Heart right ventricle (tissue), 16 donors: ENCODE measurements at places on chromosomes 5 and 9.

- peak; percentile 73 for DNase-seq
Measured at GRCh38 chr5:80408484-80409366, 861 bp downstream of the ZFYVE16 start.

DNA sequence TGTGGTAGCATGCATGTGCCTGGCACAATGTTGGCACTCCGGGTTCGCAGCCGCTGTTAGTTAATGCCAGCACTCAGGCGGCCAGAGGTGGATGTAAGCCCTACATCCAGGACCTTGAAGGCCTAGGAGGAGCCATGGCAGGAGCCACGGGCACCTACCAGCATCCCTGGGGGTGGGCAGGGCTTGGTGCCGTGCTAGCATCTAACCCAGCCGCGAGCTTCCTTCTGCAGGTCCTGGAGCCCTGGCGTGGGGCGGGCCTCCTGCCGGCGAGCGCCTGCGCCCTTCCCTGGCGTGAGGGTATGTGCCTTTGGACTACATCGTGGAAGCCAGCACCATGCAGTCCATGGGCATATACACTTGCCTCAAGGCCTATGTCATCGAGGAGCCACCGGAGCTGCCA lies 53.8 kb downstream of the COL27A1 start:
- no peak for DNase-seq

DNA sequence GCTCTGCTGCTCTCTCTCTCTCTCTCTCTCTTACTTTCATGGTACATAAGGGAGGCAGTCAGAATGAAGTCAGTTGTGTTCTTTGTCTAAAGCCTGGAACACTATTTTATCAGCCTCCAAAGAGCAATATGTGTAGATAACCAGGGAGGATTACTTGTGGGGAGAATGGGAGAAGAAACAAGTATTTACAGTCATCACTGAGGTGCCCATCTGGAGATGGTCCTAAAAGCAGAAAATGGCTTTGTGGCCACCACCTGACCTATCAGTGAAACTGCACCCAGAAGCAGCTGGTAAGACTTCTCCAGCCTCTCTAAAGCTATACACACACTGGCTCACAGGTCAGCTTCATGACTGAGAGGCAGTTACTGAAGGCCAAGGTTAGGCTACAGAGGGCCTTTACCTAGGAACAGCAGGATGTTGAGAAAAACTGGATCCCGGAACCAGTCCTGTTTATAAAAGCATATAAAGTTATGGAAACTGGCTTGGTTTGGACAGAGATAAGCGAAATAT lies 75.1 kb downstream of the MRPS27 start:
- DNase-seq = peak; percentile 12

DNA sequence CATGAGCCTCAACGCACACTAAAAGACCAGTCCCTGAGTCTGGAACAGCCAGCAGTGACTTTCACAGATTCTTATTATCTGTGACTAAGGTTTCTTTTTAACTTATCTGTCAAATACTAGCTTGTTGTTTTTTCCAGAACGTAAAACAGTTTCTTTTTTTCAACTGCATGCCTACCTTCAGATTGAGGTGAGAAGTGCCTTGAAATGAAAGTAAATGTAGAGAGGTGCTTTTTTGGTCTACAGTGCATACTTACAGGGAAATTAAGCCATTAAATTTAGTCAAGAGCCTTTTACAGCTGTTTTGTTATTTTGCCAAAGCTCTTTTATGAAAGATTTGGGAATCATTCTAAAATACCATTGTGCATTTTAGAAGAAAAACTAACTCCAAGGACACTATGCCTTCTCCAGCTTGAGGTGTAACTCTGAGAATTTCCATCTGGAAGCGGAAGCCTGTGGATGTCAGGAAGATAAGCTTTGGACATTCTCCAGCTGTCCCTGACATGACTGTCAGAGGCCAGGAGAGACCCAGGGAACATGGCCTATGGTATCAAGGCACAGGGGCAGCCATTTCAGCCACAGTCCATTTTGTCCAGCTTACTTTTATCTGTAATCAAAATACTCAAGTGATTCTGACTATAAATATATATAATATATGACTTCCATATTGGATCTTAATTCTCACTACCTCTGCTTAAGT lies 230.3 kb downstream of the GLIS3 start:
- DNase-seq = no peak
